ENCODE measurements at places on chromosomes 7 and 10. TPM values are rescaled to one million over a fixed set of nuclear protein-coding genes. Genes with fewer than 3 reads are reported as not detected.

- DNase-seq: no peak
These were observed 25.9 kb downstream of the GIMAP8 start for GRCh38 chr7:150476285-150476684.

- no peak for DNase-seq
These were observed 10.1 kb downstream of the CARD11 start for GRCh38 chr7:3033581-3033980.

GRCh38 chr7:88628363-88629085 is 131.0 kb upstream of the ZNF804B start:
- DNase-seq: no peak

The ITPRIP gene
- 35.5 TPM for total RNA-seq

DNA sequence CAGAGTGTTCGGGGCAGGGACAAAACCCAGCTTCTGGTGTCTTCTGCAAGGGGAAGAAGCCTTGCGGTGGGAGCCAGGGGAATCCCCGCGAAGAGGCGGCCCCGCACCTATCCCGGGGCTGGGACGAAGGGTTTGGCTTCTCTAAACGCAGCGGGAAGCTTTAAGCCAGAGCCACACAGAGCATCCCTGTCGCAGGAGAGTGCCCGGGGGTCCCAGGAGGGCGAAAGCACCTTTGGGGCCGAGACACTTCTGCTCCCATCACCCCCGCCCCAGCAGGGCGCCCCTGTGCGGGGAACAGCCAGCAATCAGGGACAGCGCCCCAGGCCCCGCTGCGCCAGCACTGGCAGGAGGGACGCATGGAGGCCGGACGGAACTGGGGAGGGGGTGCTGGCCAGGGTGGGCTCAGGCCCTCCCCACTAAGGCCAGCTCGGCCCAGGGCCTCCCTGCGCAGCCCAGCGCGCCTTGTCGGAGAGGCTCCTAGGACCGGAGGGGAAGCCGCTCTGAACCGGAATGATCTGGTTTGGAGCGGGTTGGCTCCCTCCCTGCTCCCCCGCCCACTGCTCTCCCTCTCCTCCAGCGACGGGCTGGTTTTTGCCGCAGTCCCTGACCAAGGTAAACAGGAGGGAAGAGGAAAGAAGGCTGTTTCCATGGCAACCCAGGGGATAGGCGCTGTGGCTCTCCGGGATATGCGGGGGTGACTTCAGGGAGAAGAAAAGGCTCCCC is 63.9 kb downstream of the TMEM209 start:
- peak; percentile 34 for DNase-seq

DNA sequence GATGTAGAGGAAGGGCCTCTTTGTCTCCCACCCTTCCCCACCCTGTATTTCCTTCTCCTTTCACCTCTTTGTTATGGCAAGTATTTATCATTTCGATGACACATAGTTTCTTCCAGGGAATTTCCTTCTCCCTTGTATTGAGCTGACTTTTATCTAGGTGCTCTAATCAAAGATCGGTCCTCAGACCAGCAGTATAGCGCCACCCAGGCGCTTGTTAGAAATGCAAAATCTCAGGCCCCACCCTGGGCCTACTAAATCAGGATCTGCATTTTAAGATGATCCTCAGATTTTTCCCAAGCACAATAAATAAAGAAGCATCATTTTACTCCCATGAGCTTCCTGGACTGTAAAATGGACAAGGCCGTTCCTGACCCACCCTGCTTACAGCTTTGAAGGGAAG is 12.0 kb upstream of the GOT1 start:
- DNase-seq: no peak

DNA sequence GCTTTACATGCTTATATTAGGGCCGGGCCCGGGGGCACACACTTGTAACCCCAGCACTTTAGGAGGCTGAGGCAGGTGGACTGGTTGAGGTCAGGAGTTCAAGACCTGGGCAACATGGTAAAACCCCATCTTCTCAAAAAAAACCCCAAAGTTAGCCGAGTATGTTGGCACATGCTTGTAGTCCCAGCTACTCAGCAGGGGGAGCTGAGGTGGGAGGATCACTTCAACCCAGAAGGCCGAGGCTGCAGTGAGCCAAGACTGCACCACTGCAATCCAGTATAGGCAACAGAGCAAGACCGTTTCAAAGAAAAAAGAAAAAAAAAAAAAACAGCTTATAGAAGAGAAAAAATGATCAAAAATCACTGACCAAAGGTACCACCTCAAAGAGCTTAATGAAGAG is 63.1 kb downstream of the AMZ1 start:
- no peak for DNase-seq

DNA sequence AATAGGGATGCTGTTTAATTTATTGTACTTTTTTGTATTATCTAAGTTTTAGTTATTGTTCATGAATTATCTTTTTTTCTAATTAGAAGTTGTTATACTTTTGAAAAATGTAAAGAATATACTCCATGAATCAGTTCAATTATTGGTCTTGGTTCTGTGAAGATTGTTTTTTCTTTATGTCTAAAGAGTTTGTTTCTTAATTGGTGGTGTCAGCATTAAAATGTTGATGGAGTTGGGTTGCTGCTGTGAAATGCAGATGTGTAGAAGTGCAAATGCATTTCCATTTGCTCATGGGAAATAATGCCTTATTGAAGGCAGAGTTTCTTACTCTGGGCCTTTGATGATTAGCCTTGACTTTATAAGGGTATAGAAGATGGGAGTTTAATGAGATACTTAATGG is 11.9 kb downstream of the NRG3 start:
- no peak for DNase-seq

- DNase-seq: no peak
These were observed 32.1 kb upstream of the PURB start for GRCh38 chr7:44917465-44917864.

The MSS51 gene
- total RNA-seq: 0.60 TPM

The ASZ1 gene
- not detected for total RNA-seq

DNA sequence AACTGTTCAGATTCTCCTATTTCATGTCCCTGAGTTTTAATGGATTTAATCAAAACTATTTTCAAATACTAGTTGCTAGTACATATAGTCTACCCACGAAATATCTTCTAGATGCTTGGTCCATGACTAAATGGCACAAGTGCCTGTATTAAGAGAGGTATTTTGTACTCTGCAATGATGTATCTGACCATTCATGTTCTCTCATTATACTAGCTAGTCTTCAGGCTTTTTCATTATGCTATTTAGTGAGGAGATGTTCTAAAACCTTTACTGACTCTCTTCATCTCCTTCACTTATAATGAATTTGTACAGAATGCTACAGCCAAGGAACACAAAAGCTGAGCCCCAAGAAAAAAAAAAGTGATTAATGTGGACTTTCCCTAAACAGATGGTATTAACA is 222.5 kb downstream of the AHR start:
- DNase-seq: peak; percentile 30

The TUBAL3 gene
- not detected for total RNA-seq

DNA sequence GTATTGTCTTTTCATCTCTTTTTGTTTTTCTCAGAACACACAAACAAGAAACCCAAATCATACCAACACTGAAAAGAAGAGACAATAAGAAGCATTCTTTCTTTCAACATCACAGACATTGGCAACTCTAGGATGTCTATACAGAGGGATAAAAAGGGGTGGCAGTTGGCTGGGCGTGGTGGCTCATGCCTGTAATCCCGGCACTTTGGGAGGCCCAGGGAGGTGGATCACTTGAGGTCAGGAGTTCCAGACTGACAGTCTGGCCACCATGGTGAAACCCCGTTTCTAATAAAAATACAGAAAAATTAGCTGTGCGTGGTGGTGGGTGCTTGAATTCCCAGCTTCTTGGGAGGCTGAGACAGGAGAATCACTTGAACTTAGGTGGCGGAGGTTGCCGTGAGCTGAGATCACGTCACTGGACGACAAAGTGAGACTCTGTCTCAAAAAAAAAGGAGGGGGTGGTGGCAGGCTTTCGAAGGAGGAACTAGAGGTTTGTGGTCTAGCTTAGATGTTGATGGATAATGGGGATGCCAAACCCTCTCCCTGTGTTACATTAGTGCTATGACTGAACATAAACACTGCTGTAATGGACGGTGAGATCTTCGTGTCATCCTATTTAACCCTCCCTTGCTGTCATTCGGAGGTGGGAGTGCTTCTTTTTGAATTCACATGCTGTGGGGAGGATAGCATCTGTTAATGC is 9.4 kb downstream of the CNNM2 start:
- no peak for DNase-seq

DNA sequence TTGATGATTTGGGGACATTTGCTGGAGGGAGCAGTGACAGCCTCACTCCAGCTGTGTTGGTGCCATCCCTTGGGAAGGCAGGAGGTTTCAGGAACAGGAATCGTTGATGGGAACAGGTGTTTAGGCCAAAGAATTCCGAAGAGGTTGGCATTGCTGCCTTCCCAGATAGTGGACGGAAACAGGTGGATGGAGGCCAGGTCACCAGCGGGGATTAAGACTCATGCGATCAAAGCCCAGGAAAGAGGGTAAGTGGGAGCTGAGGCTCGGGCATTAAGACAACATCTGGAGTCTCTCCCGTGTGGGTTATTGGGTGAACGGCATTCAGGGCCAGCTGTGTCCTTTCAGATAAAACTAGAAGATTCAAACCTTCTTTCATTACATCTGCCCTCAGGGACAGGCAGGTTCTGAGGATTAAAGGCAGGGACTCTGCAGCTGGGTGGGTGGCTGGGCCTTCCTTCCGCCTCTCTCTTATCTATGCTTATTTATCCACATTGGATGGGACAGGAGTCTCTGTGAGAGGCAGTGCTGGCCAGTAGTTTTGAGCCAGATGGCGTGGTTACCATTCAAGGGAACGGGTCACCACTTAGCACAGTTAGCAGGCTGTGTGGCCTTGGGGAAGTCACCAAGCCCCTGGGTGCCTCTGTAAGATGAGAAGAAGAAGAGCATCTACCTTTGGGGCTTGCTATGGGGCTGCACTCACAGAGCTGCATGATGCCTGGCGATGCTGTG is 67.6 kb downstream of the INSIG1 start:
- no peak for DNase-seq

The C10orf71 gene
- not detected for total RNA-seq

- DNase-seq: no peak
These were observed 186.8 kb upstream of the CXCL12 start for GRCh38 chr10:44571701-44572100.

DNA sequence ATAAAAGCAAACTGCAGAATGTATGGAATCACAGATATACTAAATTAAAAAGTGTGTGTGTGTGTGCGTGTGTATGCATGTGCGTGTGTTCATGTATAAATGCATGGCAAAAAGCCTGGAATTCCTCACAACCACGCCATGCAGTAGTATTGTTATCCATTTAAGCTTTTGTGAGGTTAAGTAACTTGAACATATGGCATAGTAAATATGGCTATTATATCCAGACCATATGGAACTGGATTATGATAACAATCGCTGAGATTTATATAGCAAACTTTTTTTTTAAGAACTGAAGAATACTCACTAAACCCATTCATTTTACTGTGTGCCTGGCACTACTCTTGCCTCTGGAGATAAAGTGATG is 22.3 kb upstream of the NANOS1 start:
- no peak for DNase-seq

GRCh38 chr7:111383133-111383532 is 179.2 kb downstream of the IMMP2L start:
- no peak for DNase-seq

DNA sequence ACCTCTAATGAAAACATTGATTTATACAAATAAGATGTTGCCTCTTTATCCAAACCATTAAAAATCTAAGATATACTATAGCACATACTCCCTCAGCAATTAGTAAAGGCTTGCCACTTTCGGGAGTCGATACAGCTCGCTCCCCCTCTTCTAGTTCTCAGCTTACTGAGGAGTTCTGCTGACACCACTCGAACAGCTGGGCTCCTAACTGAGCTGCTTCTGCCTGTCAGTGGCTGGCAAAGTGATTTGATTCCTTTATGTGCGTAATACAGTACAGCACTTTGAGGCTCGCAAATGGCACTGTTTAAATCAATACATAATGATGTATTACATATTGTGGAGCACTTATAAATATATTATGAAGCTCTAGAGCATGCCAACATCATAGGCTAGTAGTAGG is 241.8 kb downstream of the CREB5 start:
- no peak for DNase-seq

- no peak for DNase-seq
These were observed 63.7 kb downstream of the PWWP2B start for GRCh38 chr10:132460691-132461090.

- DNase-seq: no peak
These were observed 1.3 kb upstream of the PLAU start for GRCh38 chr10:73909540-73910115.

DNA sequence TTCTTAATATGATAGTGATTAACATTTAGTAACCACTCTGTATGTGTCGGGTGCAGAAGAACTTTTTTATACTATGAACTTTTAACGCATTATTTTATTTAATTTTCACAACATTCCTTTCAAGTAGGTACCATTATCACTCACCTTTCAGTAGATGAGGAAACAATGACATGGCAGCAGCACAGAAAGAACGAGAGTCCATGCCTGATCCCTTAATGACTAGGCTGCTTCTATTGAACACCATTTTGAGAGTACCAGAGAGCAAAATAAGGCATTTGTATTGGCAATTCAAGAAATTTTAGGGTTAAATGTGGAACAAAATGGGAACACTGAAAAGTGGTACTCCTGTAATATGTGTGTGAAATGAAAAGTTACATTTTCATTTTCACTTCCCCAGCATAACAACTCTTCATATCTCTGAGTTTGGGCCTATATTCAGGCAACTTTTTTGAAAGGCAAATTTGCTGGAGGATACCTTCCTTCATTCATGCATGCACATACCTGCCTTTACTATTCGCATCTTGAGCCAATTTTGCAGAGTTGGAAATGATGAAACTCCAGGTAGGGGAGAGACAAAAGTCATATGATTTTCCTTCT is 12.8 kb downstream of the LRRN3 start:
- no peak for DNase-seq

DNA sequence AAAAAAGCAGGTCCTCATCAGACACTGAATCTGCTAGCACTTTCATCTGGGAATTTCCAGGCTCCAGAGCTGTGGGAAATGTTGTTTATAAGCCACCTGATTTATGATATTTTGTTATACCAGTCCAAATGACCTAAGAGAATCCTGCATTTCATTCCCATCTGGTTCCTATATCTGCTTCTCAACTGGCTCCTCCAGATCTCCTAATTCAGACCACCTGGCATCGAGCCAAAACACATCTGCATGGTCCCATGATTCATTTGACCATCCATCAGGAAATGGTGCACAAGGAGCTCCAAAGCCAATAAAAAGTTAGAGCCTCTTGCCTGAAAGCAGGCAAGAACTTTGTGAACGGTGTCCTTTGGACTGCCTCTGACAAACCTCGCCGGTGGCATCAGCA is 108.9 kb downstream of the IPMK start:
- DNase-seq: peak; percentile 31

DNA sequence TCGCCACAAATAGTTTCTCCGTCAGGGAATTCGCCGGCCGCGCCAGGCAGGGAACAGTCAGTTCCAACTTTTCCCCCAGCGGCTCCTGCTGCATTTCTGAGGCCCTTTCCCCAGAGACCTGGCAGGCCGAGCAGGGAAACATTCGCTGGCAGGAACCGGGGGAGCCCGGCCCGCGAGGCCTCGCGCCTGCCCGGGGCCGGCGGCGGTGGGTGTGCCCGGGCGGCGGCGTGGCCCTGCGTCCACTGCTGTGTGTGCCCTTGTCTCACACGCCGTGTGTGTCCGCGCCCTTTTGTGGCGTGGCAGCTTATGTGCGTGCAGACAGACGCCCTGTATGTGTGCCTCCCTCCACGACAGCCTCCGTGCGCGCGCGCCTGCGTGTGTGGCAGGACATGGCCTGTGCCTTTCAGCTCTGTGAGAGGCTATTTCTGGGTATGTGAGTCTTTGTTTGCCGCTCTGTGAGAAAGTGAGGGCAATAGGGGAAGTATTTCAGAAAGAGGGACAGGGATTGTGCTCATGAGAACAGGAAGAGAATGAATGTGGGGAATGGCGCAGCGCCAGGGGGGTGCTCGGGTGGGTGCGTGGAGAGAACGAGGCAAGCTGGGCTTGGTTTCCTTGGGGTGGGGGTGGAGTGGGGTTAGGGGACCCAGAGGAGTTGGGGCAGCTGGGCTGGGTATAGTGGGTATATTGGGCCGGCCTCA is 689 bp upstream of the SMARCD3 start:
- peak; percentile 57 for DNase-seq

All from lung microvascular endothelial cell (primary cell).